ENCODE measurements at places on chromosomes 3 and 15. TPM values are rescaled to one million over a fixed set of nuclear protein-coding genes. Genes with fewer than 3 reads are reported as not detected.
A peak's percentile ranks its signal among the peaks of the same experiment; 100 is the strongest.

The CLDN16 gene
- not detected for polyA plus RNA-seq

DNA sequence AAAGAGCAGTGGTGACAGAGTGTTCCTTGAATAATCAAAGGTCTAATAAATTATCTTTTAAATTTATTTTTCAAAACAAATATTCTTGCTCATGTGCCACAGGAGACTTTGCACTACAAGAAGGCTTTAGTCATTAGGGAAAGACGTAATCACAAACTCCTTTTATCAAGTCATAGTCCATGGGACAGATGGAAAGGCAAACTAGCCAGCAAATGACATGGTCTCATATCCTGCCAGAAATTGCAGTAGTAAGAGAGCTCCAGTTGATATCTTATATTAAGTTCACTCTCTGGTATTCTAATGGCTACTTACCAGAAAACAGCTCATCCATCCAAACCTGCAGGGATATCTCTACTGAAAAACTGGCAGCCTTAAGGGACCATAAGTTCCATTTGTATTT, 225.0 kb upstream of the TP63 start:
- no peak overlapping the region for H3K27ac ChIP-seq
- no peak overlapping the region for H3K4me3 ChIP-seq
- H3K4me1 ChIP-seq, result no peaks in the 10 kb centered on the region
- DNase-seq, result no peak

The AVEN gene
- polyA plus RNA-seq, result 58.7 TPM

- H3K27me3 ChIP-seq, result no peaks in the 10 kb centered on the region
- no peaks in the 10 kb centered on the region for H3K4me1 ChIP-seq
- no peak for DNase-seq
- no peak overlapping the region for H3K4me3 ChIP-seq
- no peak overlapping the region for H3K27ac ChIP-seq
- no peaks in the 10 kb centered on the region for H3K36me3 ChIP-seq
These were observed 17.2 kb downstream of the IMPG2 start for GRCh38 chr3:101303089-101303731.

DNA sequence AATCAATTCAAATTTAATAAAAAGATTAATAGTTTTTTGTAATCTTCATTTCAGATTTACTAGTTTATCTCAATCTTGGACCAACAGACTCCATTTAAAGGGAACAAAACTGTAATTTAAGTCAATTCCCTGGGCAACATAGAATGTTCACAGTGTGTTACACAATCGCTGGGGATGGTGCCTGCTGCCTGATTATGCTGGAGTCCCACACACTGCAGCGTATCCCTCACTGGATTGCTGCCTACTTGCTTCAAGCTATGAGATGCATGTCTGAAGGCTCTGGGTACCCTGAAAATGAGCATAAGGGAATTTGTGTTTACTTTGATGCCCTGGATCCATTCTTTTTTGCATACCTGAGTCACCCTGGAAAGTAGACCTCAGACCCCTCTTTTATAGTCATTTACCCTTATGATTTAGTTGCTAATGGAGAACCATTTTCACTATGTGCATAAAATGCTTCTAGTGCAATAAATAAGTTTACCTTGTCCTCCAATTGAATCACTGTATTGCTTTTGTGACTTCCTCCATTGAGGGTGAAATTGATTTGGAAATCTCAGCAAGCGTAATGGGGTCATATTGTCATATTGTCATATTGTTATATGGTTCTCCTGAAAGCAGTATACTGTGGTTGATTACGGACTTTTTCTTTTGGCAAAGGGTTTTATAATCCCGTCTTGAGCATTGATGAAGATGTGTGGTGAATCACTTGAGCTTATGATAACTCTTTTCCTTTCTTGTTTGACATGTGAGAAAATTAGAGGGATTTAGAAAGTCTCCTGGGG, 35.9 kb downstream of the ITPR1 start:
- no peaks in the 10 kb centered on the region for H3K36me3 ChIP-seq
- no peak for DNase-seq
- peaks cover 7% of the 10 kb centered on the region for H3K4me1 ChIP-seq
- no peak overlapping the region for H3K27ac ChIP-seq
- H3K27me3 ChIP-seq, result no peaks in the 10 kb centered on the region
- no peak overlapping the region for H3K4me3 ChIP-seq

DNA sequence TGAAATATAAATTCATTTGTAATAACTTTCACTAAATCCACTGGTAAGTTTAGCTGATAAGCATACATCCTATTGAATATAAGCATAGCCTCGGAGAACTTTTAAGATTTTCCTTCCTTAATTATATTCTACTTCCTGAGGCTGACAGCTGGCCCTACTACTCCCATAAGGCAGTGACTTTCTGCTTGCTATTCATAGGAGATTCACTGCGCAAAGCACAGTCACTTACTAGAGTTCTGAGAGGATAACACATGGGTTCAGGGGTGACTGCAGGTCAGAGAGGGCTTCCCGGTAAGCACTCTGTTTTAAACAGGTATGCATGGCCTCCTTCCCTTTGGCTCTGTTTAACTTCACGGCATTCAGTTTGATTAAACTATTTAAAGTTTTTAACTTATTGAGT, 75.8 kb downstream of the FAIM start:
- H3K4me3 ChIP-seq, result no peak overlapping the region
- no peak overlapping the region for H3K27ac ChIP-seq
- no peaks in the 10 kb centered on the region for H3K4me1 ChIP-seq
- H3K27me3 ChIP-seq, result no peaks in the 10 kb centered on the region

The TIMP4 gene
- polyA plus RNA-seq, result 32.3 TPM

GRCh38 chr3:105984837-105985236, 116.0 kb upstream of the CBLB start:
- no peaks in the 10 kb centered on the region for H3K4me1 ChIP-seq
- H3K27ac ChIP-seq, result no peak overlapping the region
- H3K4me3 ChIP-seq, result no peak overlapping the region
- no peaks in the 10 kb centered on the region for H3K36me3 ChIP-seq
- no peak for DNase-seq

The CMTM8 gene
- 0.63 TPM for polyA plus RNA-seq

The STAC gene
- polyA plus RNA-seq, result 9.1 TPM

DNA sequence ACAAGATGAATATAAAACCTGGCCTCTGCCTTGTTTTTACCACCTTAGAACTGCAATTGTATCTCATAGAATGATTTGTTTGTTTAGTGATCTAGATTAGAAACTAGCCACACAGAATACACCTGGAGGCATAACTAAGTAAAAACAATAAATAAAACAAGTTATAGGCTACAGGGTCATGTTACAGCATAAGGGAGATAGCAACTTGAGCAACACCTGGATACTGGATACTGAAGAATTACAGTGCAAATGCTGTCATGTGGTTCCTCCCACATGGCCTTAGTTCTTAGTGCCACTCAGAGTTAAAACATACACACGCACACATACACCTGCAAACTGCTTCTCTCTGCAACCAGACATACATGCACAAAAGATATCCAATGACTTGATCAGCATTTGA, 563.4 kb upstream of the DPPA4 start:
- H3K27me3 ChIP-seq, result no peaks in the 10 kb centered on the region
- DNase-seq, result no peak
- H3K27ac ChIP-seq, result no peak overlapping the region
- no peak overlapping the region for H3K4me3 ChIP-seq
- H3K36me3 ChIP-seq, result no peaks in the 10 kb centered on the region
- no peaks in the 10 kb centered on the region for H3K4me1 ChIP-seq

GRCh38 chr3:130582457-130583153, 65.6 kb downstream of the COL6A6 start:
- peak overlapping the region; percentile 51 for H3K27ac ChIP-seq
- no peaks in the 10 kb centered on the region for H3K36me3 ChIP-seq
- no peaks in the 10 kb centered on the region for H3K4me1 ChIP-seq

DNA sequence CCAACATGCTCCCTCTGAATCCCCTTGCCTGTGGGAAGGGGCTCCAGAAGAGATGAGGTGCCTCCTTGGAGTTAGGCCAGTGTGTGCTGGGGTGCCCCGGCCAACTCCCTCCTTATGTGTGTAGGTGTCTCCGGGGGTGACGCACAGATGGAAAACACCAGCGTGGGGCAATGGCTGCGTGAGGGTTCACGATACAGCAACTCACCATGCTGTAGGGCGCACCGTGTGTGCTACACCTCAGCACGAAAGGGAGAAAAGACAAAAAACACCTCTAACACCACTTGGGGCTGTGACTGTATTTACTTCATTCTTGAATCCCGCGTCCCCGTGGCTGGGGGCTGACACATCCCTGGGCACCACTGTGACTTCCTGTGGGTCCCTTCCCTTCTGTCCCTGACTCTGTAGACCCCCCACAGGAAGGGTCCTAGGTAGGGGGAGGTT, 1.6 kb upstream of the CALML4 start:
- DNase-seq, result peak; percentile 44
- H3K27me3 ChIP-seq, result no peaks in the 10 kb centered on the region
- H3K4me1 ChIP-seq, result peaks cover 4% of the 10 kb centered on the region
- H3K27ac ChIP-seq, result no peak overlapping the region

GRCh38 chr15:79520654-79521053, 88.5 kb downstream of the MINAR1 start:
- H3K27ac ChIP-seq, result no peak overlapping the region
- no peaks in the 10 kb centered on the region for H3K27me3 ChIP-seq
- no peaks in the 10 kb centered on the region for H3K4me1 ChIP-seq
- no peak overlapping the region for H3K4me3 ChIP-seq

The RAB43 gene
- 3.5 TPM for polyA plus RNA-seq

DNA sequence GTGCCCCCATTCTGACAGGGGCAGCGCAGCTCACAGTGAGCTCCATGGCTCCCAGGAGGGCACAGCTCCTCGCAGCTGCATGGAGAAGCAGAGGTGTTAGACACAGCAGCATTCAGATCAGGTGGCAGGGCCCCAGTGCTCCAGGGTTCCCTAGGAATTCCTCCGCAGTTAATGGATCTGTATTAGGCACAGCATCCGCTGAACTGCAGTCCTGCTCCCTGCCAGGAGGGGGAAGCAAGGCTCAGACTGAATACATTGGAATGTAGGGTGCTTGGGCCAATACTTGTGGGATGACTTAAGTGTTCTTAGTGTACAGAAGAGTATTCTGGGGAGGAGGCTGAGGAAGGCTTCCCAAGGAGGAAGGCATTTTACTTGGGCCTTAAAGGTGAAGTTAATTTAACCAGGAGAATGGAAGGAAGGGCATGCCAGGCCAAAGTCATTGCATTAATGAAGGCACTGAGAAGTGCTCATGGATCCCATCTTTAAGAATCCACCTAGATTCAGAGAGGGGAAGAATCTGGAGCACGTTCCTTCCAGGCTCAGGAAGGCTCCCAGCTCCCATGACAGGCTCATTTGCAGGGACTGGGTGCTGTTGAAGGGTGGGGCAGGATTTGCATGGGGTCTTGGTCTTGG, 111.6 kb downstream of the RAB11A start:
- H3K4me3 ChIP-seq, result no peak overlapping the region
- DNase-seq, result peak; percentile 77
- H3K4me1 ChIP-seq, result no peaks in the 10 kb centered on the region
- H3K27me3 ChIP-seq, result no peaks in the 10 kb centered on the region
- no peak overlapping the region for H3K27ac ChIP-seq

- H3K4me1 ChIP-seq, result no peaks in the 10 kb centered on the region
- DNase-seq, result no peak
- no peaks in the 10 kb centered on the region for H3K27me3 ChIP-seq
These were observed 499.9 kb upstream of the LMCD1 start for GRCh38 chr3:8001712-8002111.

GRCh38 chr3:118641608-118642007, 393.0 kb downstream of the IGSF11 start:
- H3K4me3 ChIP-seq, result no peak overlapping the region
- H3K4me1 ChIP-seq, result no peaks in the 10 kb centered on the region
- H3K27ac ChIP-seq, result no peak overlapping the region
- no peaks in the 10 kb centered on the region for H3K36me3 ChIP-seq
- H3K27me3 ChIP-seq, result no peaks in the 10 kb centered on the region
- DNase-seq, result no peak

The LEKR1 gene
- polyA plus RNA-seq, result not detected

- DNase-seq, result no peak
- peak overlapping the region; percentile 71 for H3K27ac ChIP-seq
- H3K27me3 ChIP-seq, result no peaks in the 10 kb centered on the region
- no peaks in the 10 kb centered on the region for H3K36me3 ChIP-seq
These were observed 27.1 kb downstream of the CGGBP1 start for GRCh38 chr3:88031642-88032077.

- no peaks in the 10 kb centered on the region for H3K36me3 ChIP-seq
- H3K4me3 ChIP-seq, result no peak overlapping the region
- H3K27ac ChIP-seq, result no peak overlapping the region
- no peak for DNase-seq
- no peaks in the 10 kb centered on the region for H3K27me3 ChIP-seq
- H3K4me1 ChIP-seq, result no peaks in the 10 kb centered on the region
These were observed 128.1 kb upstream of the ADPGK start for GRCh38 chr15:72911626-72912025.

GRCh38 chr3:22210693-22211092, 459.7 kb upstream of the ZNF385D start:
- DNase-seq, result no peak
- H3K36me3 ChIP-seq, result no peaks in the 10 kb centered on the region
- no peaks in the 10 kb centered on the region for H3K27me3 ChIP-seq
- H3K27ac ChIP-seq, result no peak overlapping the region

DNA sequence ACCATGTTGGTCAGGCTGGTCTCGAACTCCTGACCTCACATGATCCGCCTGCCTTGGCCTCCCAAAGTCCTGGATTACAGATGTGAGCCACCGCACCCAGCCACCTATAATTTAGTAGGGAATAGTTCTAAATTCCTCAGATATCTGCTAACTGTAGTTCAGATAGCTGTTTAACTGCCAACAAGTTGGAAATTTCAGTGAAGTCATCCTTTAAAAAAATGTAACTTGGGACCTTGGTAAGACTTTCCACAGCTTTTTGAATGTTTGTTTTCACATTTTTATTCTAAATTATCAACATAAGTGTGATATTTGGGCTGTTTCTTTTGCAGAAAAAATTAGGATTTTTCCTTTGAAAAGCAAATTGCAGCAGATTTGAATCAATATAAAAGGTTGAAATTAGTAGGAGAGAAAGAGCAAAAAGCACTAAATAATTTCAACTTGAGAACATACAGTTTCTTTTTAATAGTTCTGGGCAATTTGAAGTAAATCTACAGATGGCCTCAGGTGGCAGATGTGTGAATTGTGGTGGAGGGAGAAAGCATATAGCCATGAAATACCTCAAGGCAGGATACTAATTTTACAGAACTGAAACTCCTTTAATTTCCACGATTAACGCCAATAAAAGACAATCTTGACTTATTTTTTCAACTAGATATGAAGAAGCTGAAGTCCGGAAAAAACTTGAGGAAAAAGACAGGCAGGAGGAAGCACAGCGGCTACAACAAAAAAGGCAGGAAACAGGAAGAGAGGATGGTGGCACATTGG, 34.3 kb downstream of the USP8 start:
- no peaks in the 10 kb centered on the region for H3K36me3 ChIP-seq
- H3K4me3 ChIP-seq, result no peak overlapping the region
- H3K4me1 ChIP-seq, result peaks cover 2% of the 10 kb centered on the region

The CCDC14 gene
- 9.1 TPM for polyA plus RNA-seq

The TFG gene
- polyA plus RNA-seq, result 52.3 TPM

GRCh38 chr15:38843051-38843501, 278.5 kb upstream of the RASGRP1 start:
- H3K4me3 ChIP-seq, result no peak overlapping the region
- no peak overlapping the region for H3K27ac ChIP-seq
- no peaks in the 10 kb centered on the region for H3K4me1 ChIP-seq
- no peaks in the 10 kb centered on the region for H3K36me3 ChIP-seq
- H3K27me3 ChIP-seq, result no peaks in the 10 kb centered on the region
- no peak for DNase-seq
